ENCODE measurements at places on chromosomes 6 and 20.

DNA sequence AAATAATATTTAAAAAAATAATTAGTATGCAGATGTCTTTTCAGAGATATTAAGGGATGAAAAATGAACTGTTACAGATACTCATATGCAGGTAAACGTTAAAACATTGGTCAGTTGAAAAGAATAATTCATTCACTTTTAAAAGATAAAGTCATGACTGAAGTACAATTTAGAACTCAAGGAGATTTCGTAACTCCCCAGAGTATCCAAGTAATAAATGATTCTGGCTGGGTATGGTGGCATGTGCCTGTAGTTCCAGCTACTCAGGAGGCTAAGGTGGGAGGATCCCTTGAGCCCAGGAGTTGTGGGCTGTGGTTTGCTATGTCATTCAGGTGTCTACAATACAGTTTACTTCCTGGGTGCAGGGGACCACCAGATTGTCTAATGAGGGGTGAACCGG lies 122.3 kb upstream of the TMEM181 start:
- DNase-seq: no peak

- no peak for DNase-seq
Measured at GRCh38 chr6:132190815-132191175, 210.5 kb downstream of the MOXD1 start.

DNA sequence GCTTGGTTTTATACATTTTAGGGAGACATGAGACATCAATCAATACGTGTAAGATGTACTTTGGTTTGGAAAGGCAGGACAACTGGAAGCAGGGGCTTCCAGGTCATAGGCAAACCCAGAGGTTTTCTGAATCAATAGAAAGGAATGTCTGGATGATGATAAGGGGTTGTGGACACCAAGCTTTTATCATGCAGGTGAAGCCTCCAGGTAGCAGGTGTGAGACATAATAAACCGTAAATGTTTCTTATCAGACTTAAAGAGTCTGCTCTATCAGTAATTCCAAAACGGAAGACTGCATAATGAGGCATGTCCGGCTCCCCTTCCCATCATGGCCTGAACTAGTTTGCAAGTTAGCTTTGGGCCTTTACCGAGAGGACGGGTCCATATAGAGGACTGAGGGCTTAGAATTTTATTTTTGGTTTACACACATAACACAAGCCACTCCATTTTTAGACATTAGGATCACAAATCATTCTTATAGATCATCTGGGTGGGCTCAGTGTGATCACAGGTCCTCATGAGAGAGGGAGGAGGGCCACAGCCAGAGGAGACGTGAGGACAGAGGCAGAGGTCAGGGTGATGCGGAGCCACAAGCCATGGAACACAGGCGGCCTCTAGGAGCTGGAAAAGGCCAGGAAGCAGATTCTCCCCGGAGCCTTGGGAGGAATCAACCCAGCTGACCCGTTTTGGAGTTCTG lies 10.7 kb upstream of the SERPINB9 start:
- no peak for DNase-seq

DNA sequence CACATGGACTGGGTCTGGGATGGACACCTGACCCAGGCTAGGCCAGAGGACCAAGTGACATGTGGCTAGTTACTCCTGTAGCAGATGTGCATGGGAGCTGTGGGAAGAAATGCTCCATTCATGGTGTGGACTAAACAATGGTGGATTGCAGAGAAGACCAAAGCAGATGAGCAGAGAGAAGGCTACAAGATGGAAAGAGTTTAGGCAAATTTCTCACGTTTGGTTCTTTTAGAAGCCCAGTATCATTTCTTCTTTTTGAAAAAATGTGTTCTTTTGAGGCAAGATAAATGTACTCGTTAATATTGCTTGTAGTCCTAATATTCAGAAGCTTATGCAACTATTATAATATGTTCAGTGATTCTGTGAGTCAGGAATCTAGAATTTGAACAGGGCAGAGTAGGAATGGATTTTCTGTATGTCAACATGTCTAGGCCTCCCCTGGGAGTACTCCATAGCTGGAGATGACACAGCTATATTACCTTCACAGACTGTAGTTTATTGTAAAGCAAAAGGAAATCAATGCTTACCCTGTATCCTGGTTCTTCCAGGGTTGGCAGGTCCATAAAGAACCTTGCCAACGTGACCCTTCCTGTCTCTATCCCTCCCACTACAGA lies 2.3 kb upstream of the BTN2A1 start:
- no peak for DNase-seq

- no peak for DNase-seq
Measured at GRCh38 chr6:166408936-166409755, 26.4 kb upstream of the MPC1 start.

DNA sequence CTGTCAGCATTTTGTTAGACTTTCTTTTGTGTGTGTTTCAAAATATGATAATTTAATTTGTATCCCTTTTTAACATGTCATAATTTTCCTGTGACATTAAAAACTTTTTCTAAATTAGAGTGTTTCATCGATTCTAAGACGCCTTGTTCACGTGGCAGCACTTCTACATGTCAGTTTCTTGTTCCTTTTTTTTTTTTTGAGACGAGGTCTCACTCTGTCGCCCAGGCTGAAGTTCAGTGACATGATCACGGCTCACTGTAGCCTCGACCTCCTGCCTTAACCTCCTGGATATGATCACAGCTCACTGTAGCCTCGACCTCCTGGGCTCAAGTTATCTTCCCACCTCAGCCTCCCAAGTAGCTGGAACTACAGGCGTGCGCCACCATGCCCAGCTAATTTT lies 27.6 kb upstream of the ADRM1 start:
- DNase-seq: no peak

GRCh38 chr6:56374841-56375369 lies 127.5 kb upstream of the COL21A1 start:
- no peak for DNase-seq

GRCh38 chr20:19978511-19979210 lies 38.5 kb upstream of the NAA20 start:
- DNase-seq: no peak

DNA sequence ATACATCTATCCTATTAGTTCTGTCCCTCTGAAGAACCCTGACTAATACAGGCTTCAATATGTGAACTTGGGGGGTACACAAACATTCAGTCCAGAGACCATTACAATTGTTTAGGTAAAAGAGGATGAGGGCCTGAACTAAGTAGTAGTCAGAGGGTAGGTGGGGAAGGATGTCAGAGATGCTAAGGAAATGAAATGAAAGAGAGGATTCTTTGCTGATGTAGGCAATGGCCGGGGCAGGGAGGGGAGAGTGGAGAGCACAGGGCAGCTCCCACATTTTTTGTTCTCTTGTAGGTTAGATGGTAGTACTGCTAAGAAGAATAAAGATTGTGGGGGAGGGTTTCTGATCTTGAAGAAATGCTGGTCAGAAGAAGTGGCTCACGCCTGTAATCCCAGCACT lies 60.8 kb downstream of the SOX4 start:
- no peak for DNase-seq

DNA sequence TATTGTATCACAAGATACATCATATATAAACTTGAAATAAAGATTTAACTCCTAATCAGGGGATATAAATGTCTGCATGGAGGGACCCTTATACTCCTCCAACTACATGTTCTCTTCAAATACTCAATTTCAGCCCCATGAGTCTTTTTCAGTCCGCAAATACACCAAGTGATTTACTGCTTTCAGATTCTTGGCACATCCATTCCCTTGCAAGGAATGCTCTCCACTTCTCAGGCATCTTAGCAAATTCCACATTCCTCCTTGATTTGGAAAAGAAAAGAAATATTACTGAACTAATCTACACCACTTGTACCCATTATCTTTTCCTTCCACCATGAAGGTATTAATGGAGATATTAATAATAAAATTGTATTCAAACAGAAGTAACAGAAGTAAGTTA lies 999.4 kb upstream of the GJE1 start:
- no peak for DNase-seq

DNA sequence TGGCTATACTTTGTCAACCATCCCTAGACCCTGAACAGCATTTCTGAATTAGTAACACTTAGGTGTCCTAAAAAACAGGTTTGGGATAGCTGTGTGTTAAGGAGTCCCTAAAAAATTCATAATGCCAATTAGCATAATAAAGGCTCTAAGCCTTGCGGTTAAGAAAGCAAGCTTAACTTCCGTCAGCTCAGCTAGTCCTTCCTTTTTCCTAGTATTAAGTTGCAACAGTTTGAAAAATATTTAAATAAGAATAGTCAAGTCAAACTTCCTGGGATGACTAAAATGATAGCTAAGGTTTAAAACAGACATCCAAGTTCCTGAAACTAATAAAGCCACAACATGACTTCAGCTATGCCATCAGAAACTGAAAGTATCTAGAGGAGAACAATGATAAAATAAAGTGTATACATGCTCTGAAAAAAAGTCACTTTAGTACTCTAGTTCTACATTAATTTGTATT lies 3.5 kb downstream of the AKIRIN2 start:
- DNase-seq: no peak

DNA sequence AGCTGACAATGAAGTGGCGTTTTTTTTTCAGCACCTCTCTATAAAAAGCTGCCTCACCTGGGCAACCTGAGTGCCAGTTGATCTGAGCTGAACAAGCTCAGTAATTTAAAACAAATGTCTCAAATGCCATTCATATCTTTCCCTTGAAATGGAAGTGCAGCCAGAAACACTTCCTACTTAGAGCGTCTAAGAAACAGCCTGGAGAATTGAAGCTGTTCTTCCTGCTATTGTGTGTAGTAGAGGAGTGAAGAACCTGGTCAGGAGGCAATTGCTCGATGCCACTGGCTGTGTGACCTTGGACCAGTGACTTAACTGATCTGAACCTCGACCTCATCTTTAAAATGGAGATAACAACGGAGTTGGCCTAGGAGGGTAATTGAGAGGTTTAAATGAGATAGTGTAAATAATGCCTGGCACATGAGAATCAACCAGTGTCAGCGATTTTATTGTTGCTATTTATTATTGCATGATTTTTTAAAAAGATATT lies 95.4 kb upstream of the FOXQ1 start:
- DNase-seq: no peak

DNA sequence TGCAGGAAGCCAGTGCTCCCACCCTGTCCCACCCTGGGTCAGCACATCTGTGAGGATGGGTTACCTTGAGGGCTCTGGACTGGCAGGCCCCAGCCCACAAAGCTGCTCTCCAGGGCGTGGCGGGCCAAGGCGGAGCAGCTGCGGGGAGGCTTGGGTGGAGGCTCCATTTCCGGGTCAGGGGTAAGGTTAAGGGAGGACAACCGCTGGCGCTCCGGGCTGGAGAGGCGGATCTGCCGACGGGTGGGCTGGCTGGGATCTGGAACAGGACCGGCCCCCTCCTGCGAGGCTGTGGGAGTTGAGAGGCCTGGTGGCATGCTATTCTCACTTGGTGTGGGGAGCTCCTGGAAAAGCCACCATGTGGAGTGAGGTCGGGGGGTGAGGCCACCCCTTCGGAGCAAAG lies 5.5 kb downstream of the SMPD2 start:
- no peak for DNase-seq

DNA sequence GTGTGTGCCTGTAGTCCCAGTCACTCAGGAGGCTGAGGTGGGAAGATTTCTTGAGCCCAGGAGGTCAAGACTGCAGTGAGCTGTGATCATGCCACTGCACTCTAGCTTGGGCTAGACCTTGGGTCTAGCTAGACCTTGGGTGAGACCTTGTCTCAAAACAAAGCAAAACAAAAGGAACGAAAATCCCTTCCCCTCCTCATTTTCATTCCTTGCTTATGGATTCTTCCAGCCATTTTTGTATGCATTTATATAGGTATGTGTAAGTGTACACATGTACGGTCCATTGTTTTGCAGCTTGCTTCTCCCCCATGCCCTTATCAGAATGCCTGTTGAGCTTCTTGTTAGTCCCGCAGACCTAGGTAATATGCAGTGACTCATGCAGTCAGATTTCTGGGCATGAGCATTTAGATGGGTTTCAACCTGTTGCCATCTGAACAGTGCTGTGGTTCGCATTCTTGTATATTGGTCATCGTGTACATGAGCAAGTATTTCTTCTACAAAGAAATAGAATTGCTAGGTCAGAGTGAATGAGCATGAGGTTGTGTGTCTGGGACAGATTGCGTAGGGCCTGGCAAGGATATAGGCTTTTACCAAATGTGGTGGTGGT lies 73.2 kb downstream of the ATRN start:
- DNase-seq: no peak

DNA sequence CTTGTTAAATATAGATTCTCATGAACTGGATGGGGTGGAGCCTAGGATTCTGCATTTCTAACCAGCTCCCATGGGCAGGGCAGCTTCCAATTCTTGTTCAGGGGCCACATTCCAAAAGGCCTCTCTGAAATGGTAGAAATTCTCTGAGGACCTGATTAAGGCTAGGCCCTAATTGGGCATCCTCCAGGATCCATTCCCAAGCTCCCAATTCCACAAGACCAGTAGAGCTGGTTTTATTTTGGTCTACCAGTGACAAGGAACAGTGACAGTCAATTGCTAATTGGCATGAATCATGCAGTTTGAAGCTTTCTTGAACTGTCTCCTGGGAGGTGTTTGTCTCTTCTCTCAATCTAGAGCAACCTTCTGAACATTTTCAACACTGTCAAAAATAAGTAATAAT lies 3.0 kb downstream of the THBD start:
- no peak for DNase-seq

GRCh38 chr6:167846997-167847606 lies 20.4 kb downstream of the AFDN start:
- no peak for DNase-seq

GRCh38 chr6:9121549-9121948 lies 686.2 kb upstream of the SLC35B3 start:
- DNase-seq: no peak

- no peak for DNase-seq
Measured at GRCh38 chr20:9919271-9920014, 80.6 kb upstream of the PAK5 start.

GRCh38 chr6:118881440-118882313 lies 12.3 kb upstream of the ASF1A start:
- no peak for DNase-seq

DNA sequence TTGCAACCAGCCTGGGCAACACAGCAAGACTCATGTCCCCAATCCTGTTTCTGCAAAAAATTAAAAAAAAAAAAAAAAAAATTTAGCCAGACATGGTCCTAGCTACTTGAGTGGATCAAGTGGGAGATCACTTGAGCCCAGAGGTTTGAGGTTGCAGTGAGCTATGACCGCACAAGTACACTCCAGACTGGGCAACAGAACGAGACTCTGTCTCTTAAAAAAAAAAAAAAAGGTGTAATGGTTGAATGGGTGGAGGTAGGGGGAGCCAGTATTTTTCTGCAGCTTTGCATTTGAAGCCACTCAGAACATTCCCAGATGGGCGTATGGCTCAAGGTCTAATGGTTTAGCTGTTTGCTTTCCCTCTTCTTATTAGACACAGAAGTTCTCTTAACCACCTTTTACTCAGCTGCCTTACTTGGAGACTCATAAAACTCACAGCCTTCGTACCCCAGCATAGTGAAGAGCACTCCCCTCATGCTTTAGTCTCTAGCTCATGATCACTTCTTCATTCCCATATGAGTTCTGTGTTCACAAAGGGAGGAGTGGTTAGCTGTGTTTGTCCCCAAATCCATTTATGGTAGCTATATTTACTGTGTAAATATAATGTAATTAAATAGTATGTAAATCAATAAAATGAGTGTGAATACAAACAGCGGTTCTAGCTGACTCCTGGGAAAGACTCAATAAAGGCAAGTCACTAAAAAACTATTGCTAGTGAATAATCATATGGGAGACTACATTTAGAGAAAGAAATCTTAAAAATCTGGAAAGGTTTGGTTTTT lies 9.0 kb downstream of the FKBP1A start:
- no peak for DNase-seq
